DMS53 (cell line): ENCODE measurements at places on chromosomes 2 and 18.

- DNase-seq: peak; percentile 53
These were observed 2.8 kb downstream of the ZCCHC2 start for GRCh38 chr18:62525608-62526007.

DNA sequence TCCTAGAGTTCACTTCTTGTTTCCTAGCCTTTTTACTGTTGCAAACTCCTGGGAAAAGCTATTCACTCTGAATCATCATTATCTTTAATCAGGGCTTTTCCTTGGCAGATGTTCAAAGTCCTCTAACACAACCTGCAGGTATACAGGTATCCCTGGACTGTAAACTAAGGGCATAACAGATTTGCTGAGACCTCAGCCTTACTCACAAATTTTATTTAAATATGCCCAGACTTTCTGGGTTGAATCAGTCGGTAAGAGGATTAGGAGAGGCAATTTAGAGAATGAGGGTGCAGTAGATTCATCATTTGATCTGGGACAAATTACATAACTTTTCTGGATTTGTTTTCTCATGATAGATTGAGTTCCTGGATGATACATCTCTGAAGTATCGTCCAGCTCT lies 217.8 kb upstream of the STON1 start:
- DNase-seq: no peak

DNA sequence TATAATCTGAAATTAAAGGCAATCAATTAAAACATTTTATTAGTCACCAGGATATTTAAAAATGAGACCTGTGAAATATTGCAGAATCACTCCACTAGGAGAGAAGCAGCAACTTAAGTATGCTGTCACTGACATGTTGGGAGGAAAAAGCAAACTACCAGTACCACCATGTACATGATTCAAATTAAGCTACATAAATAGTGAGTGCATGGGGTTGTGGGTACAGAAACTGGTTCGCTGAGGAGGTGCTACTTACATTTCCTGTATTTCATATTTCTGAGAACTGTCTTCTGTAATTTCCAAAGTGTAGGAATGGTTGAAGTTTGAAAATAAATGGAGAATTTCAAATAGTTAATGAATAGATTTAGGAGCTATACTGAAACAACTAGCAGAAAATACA lies 7.9 kb upstream of the NR4A2 start:
- DNase-seq: peak; percentile 56

DNA sequence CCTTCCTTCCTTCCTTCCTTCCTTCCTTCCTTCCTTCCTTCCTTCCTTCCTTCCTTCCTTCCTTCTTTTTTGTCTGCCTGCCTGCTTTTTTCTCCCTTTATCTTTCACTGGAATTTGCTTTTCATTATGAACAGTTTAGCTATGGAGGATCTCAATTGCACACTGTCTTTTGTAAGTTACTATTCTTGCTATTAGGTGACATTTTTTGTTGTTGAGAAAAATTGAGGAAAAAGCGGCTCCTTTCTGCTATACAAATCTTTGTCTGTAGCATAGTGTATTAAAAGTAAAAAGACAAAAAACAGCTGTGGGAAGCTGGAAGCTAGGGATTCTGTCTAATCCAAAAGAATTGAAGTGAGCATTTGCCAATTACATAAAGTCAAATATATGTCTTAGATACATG lies 448.7 kb downstream of the DCDC2C start:
- no peak for DNase-seq

GRCh38 chr2:177175917-177176668 lies 36.5 kb upstream of the HNRNPA3 start:
- DNase-seq: no peak

DNA sequence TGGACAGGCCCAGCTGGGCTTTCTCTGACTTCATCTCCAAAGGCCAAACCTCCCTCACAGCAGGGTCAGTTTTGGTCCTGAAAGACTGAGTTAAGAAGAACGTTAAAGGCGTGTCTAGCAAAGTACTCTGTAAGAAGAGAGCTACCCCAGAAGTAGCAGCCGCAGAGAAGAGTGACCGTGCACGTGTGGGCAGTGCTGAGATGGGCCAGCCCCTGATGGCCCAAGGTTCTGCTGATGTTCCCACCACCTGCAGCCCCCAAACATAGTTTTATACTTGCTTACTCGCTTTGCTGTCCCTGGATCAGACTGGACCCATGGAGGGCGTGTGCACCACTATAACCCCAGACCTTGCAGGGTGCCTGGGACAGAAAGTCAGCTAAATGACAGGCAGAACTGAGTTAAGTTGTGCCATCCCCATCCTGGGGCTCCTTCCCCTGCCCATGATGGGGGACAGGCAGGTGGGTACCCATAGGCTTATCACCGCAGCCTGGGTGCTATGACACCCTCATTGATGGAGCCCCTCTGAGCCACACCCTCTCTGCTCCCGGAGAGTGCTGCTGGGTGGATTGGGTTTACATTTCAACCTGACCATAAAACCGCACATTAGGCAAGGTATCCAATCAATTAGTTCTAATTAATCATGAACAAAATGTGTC lies 367.3 kb upstream of the HS6ST1 start:
- no peak for DNase-seq

DNA sequence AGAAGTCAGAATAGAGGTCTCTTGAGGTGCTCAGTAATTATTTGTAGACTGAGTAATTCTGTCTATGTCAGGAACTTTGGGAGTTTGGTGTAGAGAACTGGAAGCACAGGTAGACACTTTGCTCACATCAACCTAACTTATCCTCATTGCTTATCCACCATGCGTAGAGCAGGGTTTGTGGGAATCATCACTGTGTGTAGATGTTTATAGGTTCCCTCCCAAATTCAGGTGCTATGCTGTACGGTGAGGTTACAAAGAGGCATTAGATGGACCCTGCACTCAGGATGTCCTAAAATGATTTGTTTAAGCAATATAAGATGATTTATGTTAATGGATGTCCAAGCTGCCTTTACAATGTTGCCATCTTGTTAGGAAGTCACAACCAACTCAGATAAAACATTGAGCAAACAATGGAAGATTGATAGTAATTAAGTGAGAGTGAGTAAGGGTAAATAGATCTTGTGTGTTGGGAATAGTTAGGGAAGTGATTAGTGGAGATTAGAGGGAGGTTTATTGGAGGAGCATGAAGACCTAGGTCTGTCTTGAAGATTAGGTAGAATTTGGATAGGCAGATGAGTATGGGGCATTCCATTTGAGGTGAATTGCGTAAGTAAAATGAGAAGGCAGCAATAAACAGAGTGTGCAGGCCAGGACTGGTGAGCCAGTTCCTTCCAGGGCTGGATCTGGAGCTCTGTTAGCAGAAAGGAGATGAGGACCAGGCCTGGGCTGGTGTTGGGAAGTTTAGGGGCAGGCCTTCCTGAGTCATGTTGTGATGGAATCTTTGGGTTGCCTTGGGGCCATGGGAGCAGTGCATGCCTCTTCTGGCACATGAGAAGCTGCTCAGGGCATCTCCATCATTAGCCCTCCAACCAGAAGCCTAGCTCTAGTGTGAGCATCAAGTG lies 12.1 kb downstream of the EPAS1 start:
- DNase-seq: no peak

GRCh38 chr18:33906046-33906445 lies 318.7 kb downstream of the NOL4 start:
- DNase-seq: no peak

DNA sequence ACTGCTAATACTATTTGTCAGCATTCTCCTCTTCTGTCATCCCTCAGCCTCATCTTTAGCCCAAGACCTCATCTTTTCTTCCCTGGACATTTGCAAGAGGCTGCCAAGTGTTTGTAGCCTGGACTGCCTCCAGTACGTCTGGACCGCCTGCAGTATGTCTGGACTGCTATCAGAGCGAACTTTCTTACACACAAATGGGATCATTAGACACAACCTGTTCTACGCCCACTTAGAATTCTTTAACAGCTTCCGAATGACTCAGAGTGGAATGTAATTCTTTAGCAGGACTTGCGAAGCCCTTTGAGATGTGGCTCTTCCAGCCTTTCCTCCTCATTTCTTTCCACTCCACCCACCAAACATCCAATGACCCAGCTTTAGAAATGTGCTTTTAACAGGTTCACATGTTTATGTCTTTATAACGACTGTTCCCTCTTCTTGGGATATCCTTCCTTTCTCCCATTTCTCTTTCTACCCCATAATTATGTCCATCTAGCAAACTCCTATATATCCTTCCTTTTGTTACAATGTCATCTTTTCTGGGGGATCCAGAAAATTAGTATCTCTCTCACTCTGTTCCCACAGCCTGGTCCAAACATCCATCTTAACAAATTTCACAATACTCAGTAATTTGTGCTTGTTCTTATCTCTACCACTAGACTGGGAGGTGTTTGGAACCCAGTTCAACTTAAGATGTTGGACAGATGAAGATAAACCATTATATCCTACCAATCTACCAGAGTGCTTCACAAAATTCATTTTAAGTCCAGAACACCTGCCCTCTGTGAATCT lies 171.3 kb upstream of the PGAP1 start:
- no peak for DNase-seq

DNA sequence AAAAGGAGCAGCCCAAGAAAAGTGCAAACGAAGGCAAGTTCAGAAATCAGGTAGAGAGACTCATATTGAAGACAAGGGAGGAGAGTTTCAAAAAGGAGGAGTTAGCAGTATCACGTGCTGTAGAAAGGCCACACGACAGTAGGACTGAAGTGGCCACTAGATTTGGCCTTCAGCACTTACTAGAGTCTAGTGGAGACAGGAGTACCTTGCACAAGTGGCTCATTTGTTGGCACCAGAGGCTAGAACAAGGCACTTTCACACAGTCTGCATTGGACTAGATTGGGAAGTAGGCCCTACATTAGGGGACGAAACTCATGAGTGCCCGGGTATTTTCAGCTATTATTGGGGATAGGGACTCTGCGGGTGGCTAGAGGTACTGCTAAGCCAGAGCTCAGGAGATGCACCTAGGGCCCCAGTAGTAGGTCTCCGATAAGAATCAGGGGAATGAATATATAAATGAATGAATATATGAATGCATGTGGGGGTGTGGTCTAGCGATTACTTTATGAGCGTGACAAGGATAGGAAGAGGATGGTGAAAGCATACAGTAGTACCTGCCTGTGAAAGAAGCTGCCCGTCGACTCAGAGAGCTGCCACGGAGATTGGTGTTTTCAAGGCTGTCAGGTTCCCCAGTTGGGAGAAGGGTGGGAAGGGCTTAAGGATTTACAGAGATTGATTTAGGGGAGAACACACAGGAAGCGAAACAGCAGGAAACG lies 1.4 kb upstream of the NCOA1 start:
- peak; percentile 21 for DNase-seq

DNA sequence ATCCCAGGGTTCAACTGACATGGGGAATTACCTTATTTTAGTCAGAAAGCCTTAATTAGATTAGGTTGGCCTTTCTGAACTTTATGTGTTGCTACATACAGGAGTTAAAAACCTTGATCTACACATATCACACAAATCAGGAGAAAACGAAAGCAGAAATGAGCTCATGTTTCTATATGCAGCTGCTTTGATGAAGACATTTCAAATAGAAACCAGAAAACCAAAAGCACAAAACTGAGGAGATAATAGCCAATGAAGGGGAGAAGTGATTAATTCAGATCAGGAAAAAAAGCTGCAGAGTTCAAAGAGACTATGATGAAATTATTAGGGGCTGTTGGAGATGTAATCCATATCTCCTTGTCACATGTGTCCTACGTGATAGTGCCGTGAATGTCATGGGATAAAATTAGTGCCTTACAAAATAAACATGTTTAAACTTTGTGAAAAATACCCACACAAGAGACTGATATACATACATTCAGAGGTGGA lies 255.0 kb downstream of the CAMKMT start:
- no peak for DNase-seq

- no peak for DNase-seq
These were observed 355.3 kb upstream of the NRXN1 start for GRCh38 chr2:51387235-51387634.

GRCh38 chr2:190722835-190723234 lies 74.0 kb downstream of the NAB1 start:
- no peak for DNase-seq

GRCh38 chr18:46480226-46480625 lies 176.8 kb downstream of the LOXHD1 start:
- DNase-seq: no peak

DNA sequence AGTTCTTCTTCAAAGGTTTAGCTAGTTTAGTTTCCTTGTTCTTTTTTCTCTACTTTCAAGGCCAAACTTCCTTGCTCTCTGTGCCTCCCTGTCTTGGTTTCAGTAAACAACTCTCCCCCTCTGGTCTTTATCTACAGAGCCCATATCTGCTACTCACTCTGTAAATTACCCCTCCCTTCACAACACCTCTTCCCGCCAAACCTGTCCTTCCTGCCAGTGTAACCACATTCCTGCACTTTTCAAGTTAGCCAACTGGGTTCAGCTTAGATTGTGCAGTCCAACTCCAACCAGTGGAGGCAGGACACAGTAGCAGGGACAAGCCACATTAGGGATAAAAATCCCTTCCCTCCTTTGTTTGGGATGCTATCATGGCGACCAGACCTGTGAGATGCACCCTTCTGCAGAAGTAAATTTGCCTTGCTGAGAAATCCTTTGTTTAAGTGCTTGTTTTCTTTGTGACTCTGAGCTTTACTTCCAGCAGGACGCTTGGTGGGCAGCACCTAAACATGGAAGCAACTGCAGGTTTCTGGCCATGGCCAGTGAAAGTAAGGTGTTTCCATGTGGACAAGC lies 706.0 kb downstream of the KCNJ3 start:
- peak; percentile 35 for DNase-seq

GRCh38 chr2:120785228-120785966 lies 49.7 kb downstream of the GLI2 start:
- DNase-seq: no peak

- no peak for DNase-seq
These were observed 60.6 kb upstream of the REV1 start for GRCh38 chr2:99550368-99550767.

GRCh38 chr18:21330122-21330701 lies 88.2 kb downstream of the GREB1L start:
- DNase-seq: peak; percentile 56

DNA sequence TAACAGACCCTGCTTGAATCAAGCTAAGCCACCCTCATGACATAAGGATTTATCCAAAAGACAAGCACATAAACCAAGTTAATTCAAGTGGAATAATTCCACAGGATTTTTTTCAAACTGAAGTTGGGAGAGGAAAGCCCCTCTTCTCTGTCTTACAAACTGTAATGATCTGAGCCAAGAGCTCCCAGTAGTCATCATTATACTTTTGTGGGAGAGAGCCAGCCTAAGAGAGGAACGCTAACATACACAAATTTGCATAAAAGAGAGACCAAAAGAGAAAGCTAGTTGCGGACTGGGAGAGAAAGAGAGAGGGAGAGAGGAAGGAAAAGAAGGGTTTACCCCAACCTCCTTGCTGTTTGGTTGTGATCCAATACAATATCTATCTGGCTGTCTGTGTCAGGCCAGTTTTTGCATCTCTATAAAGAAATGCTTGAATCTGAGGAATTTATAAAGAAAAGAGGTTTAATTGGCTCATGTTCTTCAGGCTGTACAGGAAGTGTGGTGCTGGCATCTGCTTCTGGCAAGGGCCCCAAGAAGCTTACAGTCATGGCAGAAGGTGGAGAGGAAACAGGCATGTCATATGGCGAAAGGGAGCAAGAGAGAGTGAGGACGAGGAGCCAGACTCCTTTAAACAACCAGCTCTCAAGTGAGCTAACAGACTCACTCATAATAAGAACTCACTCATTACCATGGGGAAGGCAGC lies 20.8 kb upstream of the PUM2 start:
- DNase-seq: no peak
